ENCODE measurements at places on chromosomes 5 and 9. TPM values are rescaled to one million over a fixed set of nuclear protein-coding genes. Genes with fewer than 3 reads are reported as not detected.
A peak's percentile ranks its signal among the peaks of the same experiment; 100 is the strongest.

- DNase-seq, result no peak
These were observed 18.5 kb downstream of the MRPS27 start for GRCh38 chr5:72301557-72301956.

The ODF2 gene
- 26.4 TPM for total RNA-seq

The MARCOL gene
- not detected for total RNA-seq

- no peak for DNase-seq
These were observed 2.9 kb upstream of the CCDC192 start for GRCh38 chr5:127700237-127700766.

The ZDHHC11 gene
- total RNA-seq, result 23.2 TPM

GRCh38 chr9:21966140-21966851 lies 27.9 kb downstream of the CDKN2A start:
- DNase-seq, result no peak

The ARL14EPL gene
- total RNA-seq, result not detected

DNA sequence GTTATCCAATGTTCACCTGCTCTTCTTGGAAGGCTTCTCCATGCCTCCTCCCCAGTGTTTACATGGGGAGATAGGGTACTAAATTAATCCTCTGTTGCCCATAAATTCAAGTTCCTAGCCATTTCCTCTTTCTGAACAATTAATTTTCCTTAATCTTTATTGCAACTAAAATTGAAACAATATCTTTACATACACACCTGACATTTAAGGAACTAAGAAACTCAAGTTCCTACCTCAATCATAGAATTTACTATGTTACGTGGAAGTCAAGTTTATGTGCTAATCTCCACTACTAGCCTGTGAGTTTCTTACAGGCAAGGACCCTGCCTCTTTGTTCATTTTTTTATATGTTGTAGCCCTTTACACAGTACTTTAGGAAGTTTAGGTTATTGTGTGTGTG lies 10.1 kb upstream of the ADRB2 start:
- no peak for DNase-seq

DNA sequence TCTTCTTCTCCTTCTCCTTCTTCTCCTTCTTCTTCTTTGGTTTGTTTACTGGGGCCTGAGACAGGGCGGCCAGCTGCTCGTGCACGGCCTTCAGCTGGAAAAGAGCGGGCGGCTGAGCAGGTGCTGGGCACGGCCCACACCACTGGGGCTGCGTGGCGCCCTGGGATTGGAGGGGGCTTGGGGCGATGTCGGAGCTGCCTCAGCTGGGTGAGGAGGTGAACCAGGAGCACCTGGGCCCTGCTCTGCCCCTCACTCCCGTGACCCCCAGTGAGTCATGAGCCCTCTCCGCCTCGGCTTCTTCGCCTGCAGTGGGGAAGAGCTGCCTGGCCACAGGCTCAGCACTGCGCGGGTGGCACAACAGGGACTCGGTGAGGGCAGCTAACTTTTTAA lies 14.9 kb downstream of the BRD3OS start:
- DNase-seq, result no peak

The SLC34A1 gene
- 0.06 TPM for total RNA-seq

DNA sequence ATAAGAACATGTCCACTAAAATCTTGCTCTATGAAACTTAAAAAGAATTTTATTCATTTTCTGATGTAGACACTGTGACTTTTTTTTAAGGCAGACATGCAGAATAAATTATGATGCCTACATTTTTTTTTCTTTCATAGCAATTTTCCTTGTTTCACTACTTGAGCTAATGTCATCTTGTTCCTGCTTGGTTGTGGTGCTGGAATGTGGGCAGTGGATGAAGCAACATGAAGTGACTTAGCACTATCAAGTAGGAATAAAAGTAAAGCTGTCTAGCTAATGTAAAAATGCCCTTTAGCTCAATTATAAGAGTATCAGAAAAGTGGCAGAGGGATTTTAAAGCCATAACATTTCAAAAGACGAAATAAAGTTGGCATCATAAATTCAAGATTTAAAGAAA lies 191.0 kb downstream of the ADAMTS6 start:
- no peak for DNase-seq

DNA sequence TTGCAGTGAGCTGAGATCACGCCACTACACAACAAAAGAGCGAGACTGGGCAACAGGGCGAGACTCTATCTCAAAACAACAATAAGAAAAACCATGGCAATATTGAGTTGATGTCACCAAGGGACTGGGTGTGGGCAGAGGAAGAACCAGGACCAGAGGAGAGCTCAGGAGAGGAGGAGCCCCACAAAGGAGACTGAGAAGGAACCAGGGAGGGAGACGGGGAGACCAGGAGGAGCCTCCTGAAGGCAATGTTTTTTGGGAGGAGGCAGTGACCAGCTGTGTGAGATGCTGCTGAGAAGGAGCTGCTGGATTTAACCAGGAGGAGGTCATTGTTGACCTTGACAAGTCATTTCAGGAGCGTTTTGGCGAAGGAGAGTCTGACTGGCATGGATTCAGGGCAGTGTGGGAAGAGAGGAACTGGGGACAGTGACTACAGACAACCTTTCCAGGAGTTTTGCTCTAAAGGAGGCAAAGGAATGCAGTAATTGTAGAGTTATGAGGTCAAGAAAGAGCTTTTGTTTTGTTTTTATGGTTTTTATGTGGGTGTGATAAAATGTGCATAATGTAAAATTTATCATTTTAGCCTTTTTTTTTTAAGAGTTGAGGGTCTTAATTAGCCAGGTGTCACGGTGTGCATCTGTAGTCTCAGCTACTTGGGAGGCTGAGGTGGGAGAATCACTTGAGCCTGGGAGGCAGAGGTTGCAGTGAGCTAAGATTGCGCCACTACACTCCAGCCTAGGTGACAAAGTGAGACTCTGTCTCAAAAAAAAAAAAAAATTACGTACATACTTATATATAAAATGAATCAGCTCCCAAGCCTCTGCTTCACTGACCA lies 17.9 kb downstream of the TRUB2 start:
- DNase-seq, result no peak

DNA sequence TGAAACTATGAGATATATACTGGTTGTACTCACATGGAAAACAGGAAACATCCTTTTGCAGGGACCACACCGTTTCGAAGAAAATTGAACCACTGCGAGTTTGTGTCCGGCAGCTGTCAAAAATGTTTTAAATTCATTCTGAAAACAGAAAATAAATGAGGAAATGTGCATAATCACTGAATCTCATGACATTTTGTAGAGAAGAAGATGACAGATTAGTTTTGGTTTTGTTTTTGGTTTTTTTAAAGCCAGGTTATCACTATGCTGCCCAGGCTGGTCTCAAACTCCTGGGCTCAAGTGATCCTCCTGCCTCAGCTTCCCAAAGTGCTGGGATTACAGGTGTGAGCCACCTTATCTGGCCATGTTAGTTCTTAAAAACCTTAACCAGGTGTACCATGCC lies 3.5 kb downstream of the TXNDC8 start:
- DNase-seq, result no peak

DNA sequence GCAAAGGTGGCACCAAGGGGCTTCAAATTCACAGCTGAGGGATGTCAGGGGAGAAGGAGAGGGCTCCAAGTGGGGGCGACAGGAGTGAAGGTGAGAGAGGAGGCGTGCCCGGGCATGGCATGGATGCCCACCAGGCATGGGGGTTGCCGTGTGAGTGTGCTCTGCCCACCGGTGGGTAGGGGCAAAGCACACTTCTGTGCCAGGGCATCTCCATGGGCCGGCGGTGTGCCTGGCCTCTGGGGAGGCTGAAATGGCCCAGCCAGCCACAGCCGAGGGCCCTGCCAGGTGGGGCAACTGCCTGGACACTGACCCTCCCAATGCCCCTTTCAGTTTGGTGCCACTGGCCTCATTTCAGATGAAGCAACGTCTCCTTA lies 14.0 kb upstream of the RNU6ATAC start:
- DNase-seq, result no peak

DNA sequence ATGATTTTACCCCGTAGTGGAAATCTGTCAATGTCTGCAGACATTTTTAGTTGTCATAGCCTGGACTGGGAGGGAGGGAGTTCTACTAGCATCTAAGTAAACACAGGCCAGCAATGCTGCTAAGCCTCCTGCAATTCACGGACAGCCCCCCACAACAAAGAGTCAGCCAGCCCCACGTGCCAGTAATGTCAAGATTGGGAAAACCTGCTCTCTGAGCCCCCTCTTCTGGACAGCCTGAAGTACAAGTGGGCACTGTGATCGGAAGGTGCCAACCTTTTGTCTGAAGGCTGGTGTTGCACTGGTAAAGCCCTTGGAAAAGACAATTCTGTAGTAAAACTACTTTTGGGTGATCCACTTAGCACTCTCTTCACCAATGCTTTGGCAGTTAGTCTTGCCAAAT lies 154.5 kb downstream of the TARS1 start:
- DNase-seq, result no peak

DNA sequence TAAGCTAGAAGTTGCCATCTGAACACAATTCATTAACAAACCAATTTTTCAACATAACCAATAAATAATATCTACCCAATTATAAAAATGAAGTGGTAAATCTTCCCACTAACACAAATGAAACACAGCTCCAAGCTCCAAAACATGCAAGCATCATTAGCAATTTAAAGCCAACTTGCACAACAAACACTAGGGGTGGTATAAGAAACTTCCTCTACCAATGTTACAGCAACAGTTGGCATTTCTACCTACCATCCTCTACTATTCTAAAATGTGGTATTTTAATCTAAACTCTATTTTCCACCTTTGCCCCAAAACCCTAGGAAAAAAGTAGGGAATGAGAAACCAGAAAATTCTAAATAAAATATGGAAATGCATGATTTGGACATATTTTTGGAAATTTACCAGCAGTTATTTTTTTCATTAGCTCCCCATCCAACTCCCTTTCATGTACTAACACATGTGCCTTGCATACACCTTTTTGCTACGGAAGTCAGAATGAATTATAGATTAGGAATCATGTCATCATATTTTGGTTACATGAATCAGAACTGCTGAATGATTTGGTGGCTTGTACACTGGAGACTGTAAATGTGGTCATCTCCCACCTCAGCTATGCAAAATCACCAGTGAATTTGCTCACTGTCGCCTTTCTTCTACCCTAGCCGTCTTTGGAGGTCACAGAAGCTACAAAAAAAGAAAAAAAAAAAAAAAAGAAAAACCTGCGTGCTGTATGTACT lies 4.1 kb downstream of the NR6A1 start:
- DNase-seq, result no peak

The PCDHA10 gene
- total RNA-seq, result 2.9 TPM

The TRIM41 gene
- 47.6 TPM for total RNA-seq

DNA sequence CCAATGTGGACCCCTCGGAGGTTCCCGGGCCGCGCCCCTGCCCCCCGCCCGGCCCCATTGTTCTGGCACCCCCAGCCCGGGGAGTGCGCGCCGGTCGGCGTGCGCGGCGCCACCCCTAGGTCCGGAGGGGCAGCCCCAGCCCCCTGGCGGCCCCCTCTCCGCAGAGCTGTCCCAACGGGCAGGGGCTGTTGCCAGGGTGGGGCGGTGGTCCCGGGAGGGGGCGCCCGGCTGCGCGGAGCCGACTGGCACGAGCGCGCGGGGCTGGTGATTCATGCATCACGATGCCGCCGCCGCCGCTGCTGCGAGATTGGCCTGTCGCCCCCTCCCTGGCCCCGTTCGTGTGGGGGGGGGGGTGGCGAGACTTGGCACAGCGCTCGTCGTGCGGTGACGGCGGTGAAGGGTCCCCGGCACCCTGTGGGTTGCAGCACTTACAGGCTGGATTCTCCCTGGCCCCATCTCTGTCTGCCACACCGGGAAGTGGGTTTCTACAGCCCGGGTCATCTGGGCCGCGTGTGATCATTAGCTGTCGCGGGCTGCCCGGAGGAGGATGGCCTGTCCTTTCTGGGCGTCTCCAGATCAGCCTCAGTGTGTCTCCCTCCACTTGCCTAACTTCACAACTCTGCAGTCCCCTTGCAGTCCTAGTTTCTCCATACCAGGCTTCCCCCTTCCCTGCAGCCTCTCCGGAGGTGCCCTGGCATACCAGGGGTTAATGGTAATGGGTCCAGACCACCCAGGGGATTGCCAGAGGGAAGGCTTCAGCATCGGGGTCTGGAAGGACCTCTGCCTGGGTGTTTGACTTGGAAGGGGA lies 858 bp downstream of the NCS1 start:
- DNase-seq, result no peak

DNA sequence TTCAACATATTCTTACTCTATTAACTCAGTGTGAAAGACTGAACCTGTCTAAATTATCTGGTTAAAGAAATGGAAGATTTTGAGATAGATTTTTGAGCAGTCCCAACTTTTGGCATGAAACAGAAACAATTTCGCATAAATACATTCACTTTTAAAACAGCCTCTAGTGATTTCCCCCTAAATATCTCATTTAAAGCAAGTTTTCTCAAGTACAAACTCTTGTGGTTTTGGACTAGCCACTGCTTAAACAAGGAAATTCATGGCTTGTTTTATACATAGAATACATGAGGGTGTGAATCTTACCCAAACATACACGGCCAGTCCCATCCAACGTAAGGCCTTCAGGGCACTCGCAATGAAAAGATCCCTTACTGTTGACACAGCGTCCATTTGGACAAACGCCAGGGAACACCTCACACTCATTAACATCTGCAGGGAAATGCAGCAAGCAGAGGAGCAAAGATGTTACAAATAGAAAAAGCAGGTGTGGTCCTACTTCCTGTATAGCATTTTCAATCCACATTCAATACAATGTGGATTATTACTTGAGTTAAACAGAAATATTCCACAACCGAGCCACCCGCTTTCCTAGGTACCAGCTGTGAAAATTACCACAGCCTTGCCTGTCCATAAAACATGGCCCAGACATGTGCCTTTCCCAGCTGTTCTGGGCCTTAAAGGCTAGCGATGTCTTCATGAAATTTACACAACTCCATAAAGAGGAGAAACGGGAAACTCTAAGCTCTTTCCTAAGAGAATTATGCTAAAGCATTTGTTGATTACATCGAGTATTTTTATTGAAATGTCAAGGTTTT lies 188.8 kb downstream of the FBN2 start:
- peak; percentile 17 for DNase-seq

DNA sequence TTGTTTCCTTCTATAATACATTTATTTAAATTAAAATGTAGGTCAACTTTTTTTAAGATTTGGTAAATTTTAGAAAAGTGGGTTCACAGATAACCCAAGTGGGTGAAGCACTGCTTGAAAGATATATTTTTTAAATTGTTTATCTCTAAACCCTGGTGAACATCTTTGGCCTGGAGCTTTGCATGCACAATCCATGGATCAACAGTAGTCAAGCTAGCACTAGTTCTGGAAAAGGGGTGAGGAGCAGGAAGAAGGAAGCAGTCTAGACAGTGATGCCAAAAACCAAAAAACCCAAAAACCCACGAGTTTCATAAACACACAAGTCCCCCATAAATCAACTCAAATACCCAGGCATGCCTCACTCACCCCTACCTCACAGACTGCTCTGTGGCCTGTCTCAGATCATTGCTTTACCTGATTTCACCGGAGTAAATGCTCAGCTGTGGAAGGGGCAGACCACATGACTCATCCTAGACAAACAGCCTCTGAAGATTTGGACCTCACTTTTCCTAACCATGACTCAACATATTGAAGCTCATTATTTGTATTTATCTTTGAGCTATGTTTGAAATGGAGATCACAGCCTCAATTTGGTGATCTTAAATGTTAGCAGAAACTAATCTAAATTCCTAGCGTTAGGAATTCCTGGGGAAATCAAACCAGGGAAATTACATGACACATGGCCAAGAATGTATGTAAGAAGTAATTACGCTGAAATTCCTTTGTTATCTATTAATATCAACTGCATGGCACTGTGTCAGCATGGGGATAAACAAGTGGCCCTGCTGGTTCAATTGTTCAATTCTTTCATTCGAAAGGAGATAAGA lies 149.6 kb downstream of the ZNF608 start:
- DNase-seq, result peak; percentile 36
